Kasumi-1 (cell line): ENCODE measurements at places on chromosomes 7 and 10.

DNA sequence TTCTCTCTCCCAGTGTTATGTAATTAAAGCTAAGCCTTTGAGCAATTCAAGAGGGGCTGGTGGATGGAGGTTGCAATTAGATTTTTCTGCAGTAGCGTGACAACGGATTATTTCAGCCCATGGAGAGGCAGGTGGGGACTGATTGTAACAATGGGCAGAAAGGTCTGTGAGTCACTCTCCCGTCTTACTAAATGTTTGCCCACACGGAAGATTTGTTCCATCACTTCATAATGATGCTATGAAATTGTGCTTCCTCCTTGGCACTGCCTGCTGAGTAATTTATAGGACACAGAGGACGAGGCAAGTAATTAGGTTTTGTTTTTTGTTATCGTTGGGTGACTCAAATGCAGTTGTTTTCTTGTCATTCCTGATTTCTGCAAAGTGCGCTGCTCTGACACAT is 594.5 kb upstream of the DPP6 start:
- DNase-seq, result no peak

DNA sequence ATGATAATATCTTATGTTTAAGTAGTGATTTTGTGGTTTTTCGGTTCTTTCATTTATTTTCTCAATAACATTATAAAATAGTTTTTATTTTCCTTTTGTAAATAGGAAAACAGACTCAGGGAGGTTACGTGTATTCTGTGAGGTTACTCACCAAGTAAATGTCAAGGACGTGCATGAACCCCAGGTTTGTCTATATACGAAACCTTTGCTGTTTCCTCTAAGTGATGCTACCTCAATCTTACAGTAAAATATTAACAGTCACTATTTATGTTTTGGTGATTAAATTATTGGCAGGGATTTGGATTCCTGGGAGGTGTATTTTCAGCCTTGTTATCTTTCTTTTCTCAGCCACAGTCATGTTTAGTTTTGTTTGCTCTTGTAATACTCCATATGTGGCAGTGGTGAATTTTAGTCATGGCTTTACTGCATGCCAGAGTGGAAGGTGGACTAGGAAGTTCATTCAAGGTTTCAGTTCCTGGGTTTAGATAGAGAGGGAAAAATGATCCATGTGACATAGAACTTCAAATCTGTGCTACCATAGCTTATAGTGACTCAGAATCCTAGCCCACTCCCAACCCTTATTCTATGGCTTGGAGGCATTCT is 139.9 kb downstream of the ARL4A start:
- no peak for DNase-seq

GRCh38 chr10:84308021-84308420 is 20.4 kb upstream of the CCSER2 start:
- DNase-seq, result no peak

GRCh38 chr10:30324448-30325110 is 24.5 kb downstream of the MTPAP start:
- DNase-seq, result no peak

DNA sequence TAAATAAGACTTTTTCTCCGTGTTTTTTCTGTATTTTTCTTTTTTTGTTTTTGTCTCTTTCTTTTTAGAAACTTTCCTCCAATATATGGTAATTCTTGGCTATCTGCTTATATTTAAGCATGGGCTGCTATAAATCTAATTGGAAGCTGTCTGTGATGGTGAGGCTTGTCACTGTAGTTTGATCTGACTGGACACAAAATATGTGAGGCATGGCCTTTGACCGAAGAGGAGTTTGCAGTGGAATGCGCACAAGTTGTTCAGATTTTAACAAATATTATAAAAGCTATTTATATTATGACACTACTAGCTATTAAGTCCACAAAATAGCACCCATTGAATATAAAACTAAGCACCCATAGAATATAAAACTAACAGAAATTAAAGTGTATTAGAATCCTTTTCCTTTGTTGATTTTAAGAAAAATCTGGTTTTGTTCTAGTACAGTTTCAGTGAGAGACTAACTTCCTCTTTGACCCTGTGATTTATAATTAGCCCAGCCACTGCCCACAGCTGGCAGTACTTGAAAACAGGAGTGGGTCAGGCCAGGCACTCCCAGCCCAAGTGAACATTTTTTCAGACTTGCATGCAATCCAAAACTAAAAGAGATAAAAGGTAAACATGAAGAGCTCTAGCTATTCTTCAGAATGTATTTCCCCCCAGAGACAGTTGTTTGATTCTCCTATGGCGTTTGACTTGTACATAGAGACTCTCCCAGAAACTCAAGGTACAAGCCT is 69.9 kb upstream of the FGL2 start:
- DNase-seq, result no peak

DNA sequence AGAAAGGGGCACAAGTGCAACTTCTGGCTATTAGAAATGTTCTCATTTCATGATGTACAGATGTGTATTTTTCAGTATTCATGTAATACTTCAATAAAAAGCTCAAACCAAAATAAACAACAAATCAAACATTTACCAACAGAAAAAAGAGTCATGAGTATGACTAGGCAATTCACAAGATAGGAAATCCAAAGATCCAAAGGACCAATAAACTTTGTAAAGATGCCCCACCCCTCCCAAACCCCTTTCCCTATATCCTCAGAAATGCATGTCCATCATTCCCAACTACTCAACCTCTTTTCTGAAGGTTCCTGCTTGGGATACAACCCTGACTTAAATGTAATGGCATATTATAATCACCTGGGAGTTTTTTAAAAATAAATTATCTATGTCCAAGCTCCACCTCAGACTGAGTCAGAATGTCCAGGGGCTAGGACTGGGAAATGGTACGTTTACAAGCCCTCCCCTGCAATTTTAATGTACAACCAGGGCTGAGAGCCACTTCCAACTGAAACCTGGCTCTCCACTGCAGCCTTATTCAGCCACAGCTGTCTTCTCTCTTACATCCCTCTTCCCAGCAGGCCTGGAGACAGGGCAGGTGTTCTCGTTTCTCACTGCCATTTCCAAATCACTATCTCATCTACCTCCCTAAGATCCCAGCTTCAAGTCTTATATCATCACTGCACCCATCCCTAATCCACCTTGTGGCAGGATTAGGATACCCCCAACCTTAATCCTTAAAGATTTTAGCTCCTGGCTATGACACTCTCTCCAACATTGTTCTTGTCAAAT is 36.5 kb downstream of the COA1 start:
- no peak for DNase-seq

DNA sequence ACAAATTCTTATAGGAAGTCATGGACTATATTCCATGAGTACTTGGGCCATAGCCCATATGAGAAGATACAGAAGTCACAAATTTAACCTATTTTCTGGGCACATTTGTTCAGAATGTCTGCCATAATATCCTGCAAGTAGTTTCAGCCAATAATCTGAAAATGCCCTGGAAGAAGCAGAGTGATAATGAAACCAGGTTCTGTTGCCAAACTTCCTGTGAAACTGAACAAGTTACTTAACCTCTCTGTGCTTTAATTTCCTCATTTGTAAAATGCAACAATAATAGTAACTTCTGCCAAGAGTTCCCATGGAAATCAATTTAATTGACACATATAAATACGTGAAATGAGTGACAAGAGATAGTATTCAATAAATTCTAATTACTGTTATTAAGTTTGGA is 88.8 kb downstream of the SEMA3C start:
- no peak for DNase-seq
